ENCODE measurements at places on chromosomes 4 and X. TPM values are rescaled to one million over a fixed set of nuclear protein-coding genes. Genes with fewer than 3 reads are reported as not detected.

DNA sequence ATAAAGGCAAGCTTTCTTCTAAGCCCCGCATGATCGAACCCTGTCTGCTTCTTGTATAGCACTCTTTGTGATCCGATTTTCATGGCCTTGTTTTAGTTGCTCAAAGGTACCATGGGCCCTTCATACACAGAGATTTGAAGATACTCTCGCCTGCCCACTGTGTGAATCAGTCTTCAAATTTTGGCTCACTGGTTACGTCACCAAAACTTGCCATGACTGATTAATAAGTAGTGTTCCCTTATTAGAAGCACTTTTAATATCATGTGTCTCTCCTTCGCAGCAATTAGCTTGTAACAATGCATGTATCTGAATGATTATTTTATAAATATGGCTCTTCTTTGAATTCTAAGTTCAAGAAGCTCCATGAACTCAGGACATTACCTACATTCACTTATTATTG, 880.5 kb downstream of the STPG2 start:
- no peaks in the 10 kb centered on the region for H3K4me1 ChIP-seq
- no peak overlapping the region for H3K27ac ChIP-seq
- H3K27me3 ChIP-seq, result no peaks in the 10 kb centered on the region
- H3K4me3 ChIP-seq, result no peak overlapping the region
- no peaks in the 10 kb centered on the region for H3K36me3 ChIP-seq

GRCh38 chr4:81758574-81759264, 287.0 kb upstream of the RASGEF1B start:
- H3K4me1 ChIP-seq, result peaks cover 11% of the 10 kb centered on the region
- DNase-seq, result no peak
- no peaks in the 10 kb centered on the region for H3K36me3 ChIP-seq
- H3K27me3 ChIP-seq, result peaks cover 4% of the 10 kb centered on the region

DNA sequence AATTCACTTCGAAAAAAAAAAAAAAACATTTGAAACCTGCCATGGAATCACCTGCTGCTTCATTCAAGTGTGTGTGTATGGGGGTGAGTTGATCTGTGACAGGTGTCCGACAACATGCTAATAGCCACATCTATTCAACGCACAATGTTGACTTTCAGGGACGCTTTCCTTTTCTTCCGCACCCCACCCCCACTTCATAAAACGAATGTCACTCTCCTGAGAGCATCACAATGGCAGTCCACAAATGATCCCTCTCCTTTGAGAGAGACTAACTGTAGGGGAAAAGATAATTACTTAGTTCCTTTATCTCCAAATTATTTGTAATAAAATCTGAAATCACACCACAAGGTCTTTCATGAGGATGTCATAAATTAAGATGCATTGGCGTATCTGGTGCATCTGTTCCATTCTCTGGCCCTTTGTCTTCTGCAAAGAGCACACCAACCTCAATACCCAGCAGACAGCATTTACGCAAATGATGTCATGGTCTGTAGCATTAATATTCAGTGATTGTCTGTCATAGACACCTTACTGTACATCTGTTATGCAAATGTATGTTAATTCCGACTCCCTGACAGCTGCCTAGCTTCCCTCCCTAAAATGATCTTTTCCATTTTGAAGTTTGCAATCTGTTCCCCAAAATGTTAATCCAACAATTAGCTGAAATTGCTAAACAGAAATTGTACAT, 640.0 kb upstream of the BOD1L1 start:
- no peak overlapping the region for H3K4me3 ChIP-seq
- no peaks in the 10 kb centered on the region for H3K36me3 ChIP-seq
- no peak for DNase-seq
- H3K4me1 ChIP-seq, result no peaks in the 10 kb centered on the region
- H3K27ac ChIP-seq, result no peak overlapping the region
- H3K27me3 ChIP-seq, result no peaks in the 10 kb centered on the region

- no peak overlapping the region for H3K27ac ChIP-seq
- H3K4me3 ChIP-seq, result no peak overlapping the region
- DNase-seq, result no peak
- no peaks in the 10 kb centered on the region for H3K36me3 ChIP-seq
- H3K4me1 ChIP-seq, result peaks cover 12% of the 10 kb centered on the region
- no peaks in the 10 kb centered on the region for H3K27me3 ChIP-seq
Observed at GRCh38 chr4:26826721-26827120, 33.9 kb upstream of the STIM2 start.

DNA sequence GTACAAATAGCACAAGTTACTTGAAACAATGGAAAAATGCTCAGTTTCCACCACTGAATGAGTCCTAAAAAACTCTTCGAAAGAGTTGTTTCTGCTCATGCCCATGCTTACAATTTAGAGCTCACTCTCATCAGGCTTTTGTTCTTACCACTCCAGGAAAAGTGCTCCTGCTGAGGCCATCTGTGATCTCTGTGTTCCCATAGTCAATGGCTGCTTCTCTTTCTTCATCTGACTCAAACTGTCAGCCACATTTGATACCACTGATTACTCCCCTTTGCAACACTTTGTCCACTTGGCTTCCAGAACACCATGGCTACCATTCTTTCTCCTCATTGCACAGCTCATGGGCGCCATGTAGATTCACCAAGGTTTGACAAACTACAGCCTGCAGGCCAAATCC, 80.0 kb upstream of the SLC34A2 start:
- DNase-seq, result no peak
- peaks cover 5% of the 10 kb centered on the region for H3K27me3 ChIP-seq
- H3K27ac ChIP-seq, result no peak overlapping the region
- no peaks in the 10 kb centered on the region for H3K36me3 ChIP-seq
- no peak overlapping the region for H3K4me3 ChIP-seq
- H3K4me1 ChIP-seq, result no peaks in the 10 kb centered on the region

Gene DUSP9
- total RNA-seq, result 36.5 TPM

Gene MAGEA4
- not detected for total RNA-seq

All from progenitor cell of endocrine pancreas (in vitro differentiated cells).